CD8-positive, alpha-beta T cell (primary cell): ENCODE measurements at places on chromosomes 13 and 19. TPM values are rescaled to one million over a fixed set of nuclear protein-coding genes. Genes with fewer than 3 reads are reported as not detected.
A peak's percentile ranks its signal among the peaks of the same experiment; 100 is the strongest.

CYP4F8 gene
- total RNA-seq: not detected

GRCh38 chr19:41588497-41589209, 12.7 kb downstream of the CEACAM21 start:
- DNase-seq: no peak

GRCh38 chr19:19652482-19653295, 9.2 kb upstream of the GMIP start:
- no peak for DNase-seq

AZU1 gene
- total RNA-seq: 0.87 TPM

GRCh38 chr13:114129649-114130062, 2.8 kb downstream of the RASA3 start:
- peak; percentile 69 for DNase-seq
